ENCODE measurements at places on chromosomes 5 and 9. TPM values are rescaled to one million over a fixed set of nuclear protein-coding genes. Genes with fewer than 3 reads are reported as not detected.

NR2F1 gene
- total RNA-seq = 50.7 TPM

MOCS2 gene
- 39.0 TPM for total RNA-seq

QRFP gene
- 0.16 TPM for total RNA-seq

PCDHGB4 gene
- total RNA-seq = 3.2 TPM

IRX4 gene
- total RNA-seq = not detected

All from left lung (tissue), 14 donors.